ENCODE measurements at places on chromosomes 11 and 22.

GRCh38 chr22:27349456-27349855 is 452.1 kb downstream of the MN1 start:
- no peak for DNase-seq

GRCh38 chr22:48473202-48473601 is 1354.5 kb downstream of the BRD1 start:
- no peak for DNase-seq

GRCh38 chr11:1209371-1210057 is 13.4 kb upstream of the MUC5B start:
- DNase-seq = no peak

DNA sequence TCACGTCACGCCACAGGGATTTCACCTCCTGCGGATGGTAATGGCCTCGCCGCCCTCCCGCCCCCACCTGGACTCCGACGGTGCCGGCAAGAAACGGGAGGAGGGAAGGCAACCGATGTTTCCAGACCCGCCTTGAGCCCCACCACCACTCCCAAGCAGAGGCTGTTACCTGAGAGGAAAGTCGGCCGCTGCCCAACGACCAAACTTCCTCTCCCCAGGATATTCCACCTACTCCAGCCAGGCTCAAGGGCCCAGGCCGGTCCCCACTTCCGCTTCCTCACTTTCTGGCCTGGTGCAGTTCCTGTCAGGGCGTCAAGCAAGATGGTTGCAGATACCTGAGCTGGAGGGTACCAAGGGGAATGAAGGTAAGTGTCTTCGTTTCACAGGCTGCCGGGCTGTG is at the start of gene ENTHD1:
TSS of gene ENTHD1 (minus strand) at position 235 of the 400 bp plus-strand sequence. CDS start 6,012 bp downstream, outside the sequence.
- DNase-seq = no peak

- DNase-seq = no peak
These were observed 49.5 kb upstream of the SMIM38 start for GRCh38 chr11:69106031-69106811.

GRCh38 chr11:298406-299065 is 790 bp downstream of the IFITM5 start:
- DNase-seq = no peak
